ENCODE measurements at places on chromosomes 11 and 22. TPM values are rescaled to one million over a fixed set of nuclear protein-coding genes. Genes with fewer than 3 reads are reported as not detected.

The CRYBB2 gene
- total RNA-seq = not detected

The DRD4 gene
- 0.50 TPM for total RNA-seq

The CDON gene
- total RNA-seq = 1.7 TPM

The CPT1B gene
- total RNA-seq = 12.5 TPM

The INPP5J gene
- total RNA-seq = 0.23 TPM

All from HT1080 (cell line).